ENCODE measurements at places on chromosomes 11 and 22. TPM values are rescaled to one million over a fixed set of nuclear protein-coding genes. Genes with fewer than 3 reads are reported as not detected.

The PATE2 gene
- 0.13 TPM for total RNA-seq

The BET1L gene
- 22.0 TPM for total RNA-seq

The OR51E2 gene
- total RNA-seq: not detected

The ADM2 gene
- total RNA-seq: 3.0 TPM

The PRSS23 gene
- total RNA-seq: 741 TPM

The KIRREL3 gene
- total RNA-seq: 1.6 TPM

The HORMAD2 gene
- total RNA-seq: not detected

The NDUFV1 gene
- 99.6 TPM for total RNA-seq

The ZNF70 gene
- total RNA-seq: 7.1 TPM

The VSIG2 gene
- total RNA-seq: not detected

The RAPSN gene
- total RNA-seq: not detected

The KCNJ1 gene
- 0.11 TPM for total RNA-seq

The PSMD13 gene
- 97.3 TPM for total RNA-seq

The CNIH2 gene
- total RNA-seq: not detected

The JHY gene
- 14.6 TPM for total RNA-seq

The RAB39A gene
- total RNA-seq: not detected

The RAG1 gene
- total RNA-seq: 0.86 TPM

The FAM180B gene
- 0.26 TPM for total RNA-seq

The GLYAT gene
- total RNA-seq: not detected

The NCR3LG1 gene
- total RNA-seq: 14.4 TPM

The WT1 gene
- not detected for total RNA-seq

The OR52E8 gene
- total RNA-seq: not detected

The RFPL1 gene
- total RNA-seq: not detected

The AAMDC gene
- 20.0 TPM for total RNA-seq

The ADSL gene
- 128 TPM for total RNA-seq

The RBMXL2 gene
- total RNA-seq: not detected

The PTH gene
- total RNA-seq: not detected

The KBTBD4 gene
- 28.7 TPM for total RNA-seq

The CCDC87 gene
- 0.76 TPM for total RNA-seq

The NTM gene
- 11.8 TPM for total RNA-seq

The TMEM191B gene
- total RNA-seq: not detected

The TSSK2 gene
- total RNA-seq: not detected

The CADM1 gene
- 20.4 TPM for total RNA-seq

The MUC2 gene
- not detected for total RNA-seq

The LRRC74B gene
- total RNA-seq: not detected

The KCNQ1 gene
- total RNA-seq: not detected

The IL18 gene
- total RNA-seq: 0.39 TPM

The OR8B2 gene
- not detected for total RNA-seq

The TRPM5 gene
- not detected for total RNA-seq

The C1QTNF4 gene
- 0.22 TPM for total RNA-seq

The MPZL3 gene
- 6.9 TPM for total RNA-seq

The HIRA gene
- 17.9 TPM for total RNA-seq

The PVALB gene
- total RNA-seq: not detected

The SUSD2 gene
- 18.2 TPM for total RNA-seq

The TRIM77 gene
- not detected for total RNA-seq

The TCN2 gene
- 5.5 TPM for total RNA-seq

The CLDN25 gene
- total RNA-seq: not detected

The MFRP gene
- total RNA-seq: not detected

The RANBP1 gene
- total RNA-seq: 128 TPM

The ADAMTS15 gene
- 13.3 TPM for total RNA-seq

The SERGEF gene
- total RNA-seq: 27.1 TPM

The OR52H1 gene
- 0.65 TPM for total RNA-seq

The ACRV1 gene
- 0.11 TPM for total RNA-seq

The SLCO2B1 gene
- not detected for total RNA-seq

Data from articular chondrocyte of knee joint (primary cell).